IMR-90 (cell line): ENCODE measurements at places on chromosomes 16 and 17. TPM values are rescaled to one million over a fixed set of nuclear protein-coding genes. Genes with fewer than 3 reads are reported as not detected.

DNA sequence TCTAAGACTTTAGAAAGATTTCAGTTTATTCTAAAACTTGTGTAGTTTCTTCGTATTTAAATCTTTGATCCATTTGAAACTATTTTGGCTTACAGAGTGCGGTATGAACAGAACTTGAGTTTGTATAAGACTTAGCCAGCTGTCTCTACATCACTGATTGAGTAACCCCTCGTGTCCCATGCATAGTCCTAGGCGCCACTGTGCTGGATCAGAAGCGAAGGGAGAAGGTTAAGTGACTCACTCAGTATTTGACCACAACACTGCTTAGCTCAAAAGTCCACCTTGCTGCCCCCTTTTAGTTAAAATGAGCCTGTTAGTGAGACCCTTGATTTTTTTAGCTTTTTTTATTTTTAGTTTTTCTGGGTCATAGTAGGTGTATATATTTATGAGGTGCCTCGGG, 28.4 kb downstream of the CD300LB start:
- no peak overlapping the region for H3K27ac ChIP-seq
- DNase-seq = no peak
- no peaks in the 10 kb centered on the region for H3K36me3 ChIP-seq
- no peaks in the 10 kb centered on the region for H3K4me1 ChIP-seq

DNA sequence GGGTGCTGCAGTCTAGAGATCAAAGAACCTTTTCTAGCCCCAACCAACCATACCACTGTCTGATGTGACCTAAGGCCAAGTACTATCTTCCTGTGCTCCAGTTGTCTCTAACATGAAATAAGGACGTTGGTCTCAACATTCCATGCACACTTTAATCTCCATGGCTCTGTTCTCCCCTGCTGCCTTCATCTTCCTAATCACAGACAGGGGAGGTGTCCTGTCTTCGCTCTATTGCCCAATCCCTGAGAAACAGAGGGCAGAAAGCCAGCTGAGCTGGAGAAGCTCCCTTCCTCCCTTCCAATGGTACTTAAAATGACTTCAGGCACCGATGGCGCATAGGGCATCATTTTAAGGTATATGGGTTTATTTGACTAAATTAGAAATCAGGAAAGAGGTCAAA, 148.9 kb upstream of the GNAO1 start:
- DNase-seq = no peak
- H3K36me3 ChIP-seq = no peaks in the 10 kb centered on the region
- no peak overlapping the region for H3K27ac ChIP-seq
- no peak overlapping the region for H3K4me3 ChIP-seq
- no peaks in the 10 kb centered on the region for H3K27me3 ChIP-seq
- no peaks in the 10 kb centered on the region for H3K4me1 ChIP-seq

- no peak for DNase-seq
- H3K27me3 ChIP-seq = no peaks in the 10 kb centered on the region
- no peak overlapping the region for H3K4me3 ChIP-seq
- peaks cover 32% of the 10 kb centered on the region for H3K4me1 ChIP-seq
- no peak overlapping the region for H3K27ac ChIP-seq
Observed at GRCh38 chr16:57626420-57627170, 1.8 kb upstream of the ADGRG1 start.

- H3K36me3 ChIP-seq = peaks cover 5% of the 10 kb centered on the region
- no peak overlapping the region for H3K27ac ChIP-seq
- no peaks in the 10 kb centered on the region for H3K27me3 ChIP-seq
Observed at GRCh38 chr16:29304251-29304650, 102.3 kb downstream of the NPIPB11 start.

- H3K27ac ChIP-seq = no peak overlapping the region
- H3K4me1 ChIP-seq = no peaks in the 10 kb centered on the region
- H3K4me3 ChIP-seq = no peak overlapping the region
- DNase-seq = no peak
Observed at GRCh38 chr16:79388396-79388795, 212.1 kb downstream of the MAF start.

DNA sequence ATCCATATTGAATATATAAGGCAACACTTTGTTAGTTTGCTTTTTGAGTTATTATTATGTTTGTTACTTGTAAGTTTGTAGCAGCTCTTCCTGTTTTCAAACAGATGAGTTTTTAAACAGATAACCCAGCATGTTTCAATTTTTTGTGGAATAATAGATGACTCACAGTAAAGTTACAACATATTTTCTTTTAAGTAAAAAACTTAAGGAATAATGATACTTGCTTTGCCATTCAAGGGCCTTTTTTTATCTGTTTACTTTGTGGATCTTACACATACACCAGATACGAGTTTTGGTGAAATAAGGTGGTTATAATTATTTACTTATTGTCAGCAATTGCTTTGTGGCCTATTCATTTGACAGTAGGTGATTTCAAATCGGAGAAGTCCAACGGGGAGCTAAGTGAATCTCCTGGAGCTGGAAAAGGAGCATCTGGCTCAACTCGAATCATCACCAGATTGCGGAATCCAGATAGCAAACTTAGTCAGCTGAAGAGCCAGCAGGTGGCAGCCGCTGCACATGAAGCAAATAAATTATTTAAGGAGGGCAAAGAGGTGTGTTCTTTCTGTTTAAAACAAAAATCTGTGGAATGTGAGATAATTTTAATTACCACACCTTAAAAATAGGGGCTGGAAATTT, 66.3 kb downstream of the BPTF start:
- peaks cover 5% of the 10 kb centered on the region for H3K4me1 ChIP-seq
- H3K36me3 ChIP-seq = peaks cover 17% of the 10 kb centered on the region
- H3K27ac ChIP-seq = no peak overlapping the region
- DNase-seq = peak; percentile 85
- no peak overlapping the region for H3K4me3 ChIP-seq
- H3K27me3 ChIP-seq = no peaks in the 10 kb centered on the region

FBRS gene
- total RNA-seq = 2.0 and 2.8 TPM in 2 replicates

ZP2 gene
- not detected in 2 replicates for total RNA-seq

NKD1 gene
- total RNA-seq = under 0.01 TPM in 1 of 2 replicates, not detected in the other

TTYH2 gene
- total RNA-seq = 2.3 and 4.2 TPM in 2 replicates
